ENCODE measurements at places on chromosomes 5 and 9.

DNA sequence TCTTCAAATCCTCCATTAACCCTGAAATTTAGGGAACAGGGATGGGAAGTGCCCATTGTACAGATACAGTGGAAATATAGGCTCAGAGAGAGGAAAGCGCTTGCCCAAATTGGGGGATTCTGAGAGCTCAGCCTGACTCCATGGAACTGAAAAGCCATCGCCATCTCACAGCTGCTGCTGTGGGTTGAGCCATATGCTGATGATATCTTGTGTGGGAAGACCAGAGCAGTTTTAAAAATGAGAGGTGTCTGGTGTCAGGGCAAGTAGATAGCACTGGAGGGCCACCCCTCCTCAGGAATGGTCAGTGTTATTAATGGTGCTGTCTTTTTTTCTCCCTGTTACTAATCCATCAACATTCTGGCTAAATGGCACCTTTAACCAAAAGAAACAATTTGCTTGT is 50.9 kb upstream of the C5orf58 start:
- DNase-seq: no peak

- DNase-seq: no peak
Observed at GRCh38 chr5:107668154-107669095, 2.3 kb downstream of the EFNA5 start.

DNA sequence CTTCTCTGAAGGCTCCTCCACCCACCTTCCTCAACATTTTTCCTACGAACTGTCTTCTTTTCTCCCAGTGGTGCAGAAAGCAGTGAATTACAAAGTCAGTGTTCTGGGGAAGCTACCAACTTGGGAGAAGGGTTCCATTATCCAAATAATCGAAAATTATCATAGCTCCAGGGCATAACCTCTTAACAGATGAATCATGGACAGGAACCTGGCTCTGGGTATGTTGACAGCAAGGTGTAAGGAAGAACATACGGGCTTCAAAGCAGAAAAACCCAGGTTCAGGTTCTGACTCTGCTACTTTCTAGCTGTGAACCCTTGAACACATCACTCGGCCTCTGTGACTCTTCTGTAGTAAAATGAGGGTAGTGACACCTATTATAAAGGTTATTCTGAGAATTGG is 351.3 kb downstream of the ENC1 start:
- DNase-seq: no peak

DNA sequence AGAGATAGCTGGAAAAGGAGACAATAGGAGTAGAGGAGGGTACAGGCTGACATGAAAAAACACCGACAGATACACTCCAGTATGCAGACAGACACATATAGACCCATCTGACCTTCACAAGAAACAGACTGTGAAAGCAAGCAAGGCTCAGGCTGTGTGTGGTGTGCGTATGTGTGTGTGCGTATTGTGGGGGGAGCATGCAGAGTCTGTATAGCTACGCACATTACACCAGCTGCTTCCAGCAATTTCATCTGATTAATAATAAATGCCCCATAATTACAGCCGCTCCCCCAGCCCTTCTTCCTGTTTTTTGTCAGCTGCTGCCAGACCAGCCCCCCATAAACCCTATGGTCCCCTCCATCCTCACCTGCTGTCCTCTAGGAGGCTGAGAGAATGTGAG is 6.7 kb downstream of the CNTFR start:
- no peak for DNase-seq

GRCh38 chr5:95617057-95617456 is 2.8 kb upstream of the GPR150 start:
- DNase-seq: no peak

DNA sequence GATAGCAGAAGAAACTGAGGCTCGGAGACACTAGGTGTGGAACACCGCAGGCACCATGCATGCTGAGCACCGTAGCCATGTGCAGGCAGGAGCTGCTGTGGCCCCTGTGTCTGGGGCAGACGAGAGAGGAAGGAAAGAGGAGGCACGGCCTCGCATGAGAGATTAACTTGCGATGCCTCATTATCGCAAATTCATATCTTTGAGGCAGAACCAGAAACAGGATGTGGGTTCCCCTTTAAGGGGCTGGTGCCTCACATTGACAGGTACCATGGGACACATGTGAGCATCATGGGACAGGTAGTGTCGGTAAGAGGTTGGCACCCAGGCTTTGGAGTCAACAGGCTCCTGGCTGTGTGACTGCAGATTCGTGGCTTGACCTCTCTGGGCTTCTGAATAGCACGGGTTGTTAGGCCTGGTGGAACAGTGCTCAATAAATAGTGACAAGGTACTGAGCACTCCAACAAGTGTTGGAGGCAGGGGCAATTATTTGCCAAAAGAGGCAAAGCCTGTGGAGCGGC is 40.8 kb downstream of the NAIF1 start:
- peak; percentile 93 for DNase-seq

GRCh38 chr5:39341896-39342295 is 22.4 kb downstream of the C9 start:
- no peak for DNase-seq

DNA sequence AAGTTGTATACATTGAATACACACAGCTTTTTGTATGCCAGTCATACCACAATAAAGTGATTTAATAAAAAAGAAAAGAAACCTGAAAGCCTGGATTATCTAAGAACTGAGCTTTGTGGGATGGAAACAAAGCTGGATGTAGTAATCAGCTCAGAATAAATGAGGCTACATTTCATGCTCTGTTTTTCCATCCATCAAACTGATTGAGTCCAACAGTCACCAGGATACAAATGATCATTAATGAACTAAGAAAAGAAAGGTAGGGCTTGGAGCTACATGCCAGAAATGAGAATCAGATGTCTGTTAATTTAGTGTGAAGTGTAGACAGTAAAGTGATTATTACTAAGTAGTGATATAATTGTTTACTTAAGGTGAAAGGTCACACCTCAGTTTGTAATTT is 109.8 kb upstream of the TARS1 start:
- no peak for DNase-seq

GRCh38 chr5:31268686-31269085 is 75.2 kb downstream of the CDH6 start:
- no peak for DNase-seq

GRCh38 chr5:126988021-126988569 is 42.3 kb downstream of the MARCHF3 start:
- DNase-seq: peak; percentile 56

- DNase-seq: no peak
Observed at GRCh38 chr9:124342776-124343485, 72.3 kb downstream of the PSMB7 start.

DNA sequence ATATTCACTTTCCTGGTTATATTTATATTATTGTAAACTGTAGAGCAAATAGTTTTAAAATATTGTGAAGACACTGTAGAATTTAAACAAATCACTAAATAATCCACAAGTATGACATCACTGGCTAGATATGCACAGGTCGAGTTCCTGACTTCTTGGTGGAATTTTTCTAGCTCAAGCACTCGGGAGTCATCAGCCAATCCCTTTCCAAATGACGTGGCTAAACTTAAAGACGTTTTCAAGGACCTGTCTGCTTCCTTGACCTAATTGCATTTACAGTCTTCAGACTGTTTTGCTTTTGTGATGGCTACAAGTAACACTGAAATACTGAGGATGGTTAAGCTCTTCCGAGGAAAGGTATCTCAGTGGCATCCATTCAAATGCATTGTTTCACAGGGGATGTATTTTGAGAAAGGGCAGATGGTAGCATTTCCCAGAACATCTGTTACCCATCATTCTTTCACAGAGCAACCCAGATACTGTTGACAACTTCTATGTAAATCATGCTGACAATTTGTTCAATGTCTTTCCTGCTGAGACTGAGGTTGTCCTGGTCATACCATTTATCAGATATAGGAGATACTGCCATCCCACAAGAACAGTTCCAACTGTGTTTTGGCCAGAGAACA is 262.8 kb downstream of the CDH10 start:
- DNase-seq: no peak

DNA sequence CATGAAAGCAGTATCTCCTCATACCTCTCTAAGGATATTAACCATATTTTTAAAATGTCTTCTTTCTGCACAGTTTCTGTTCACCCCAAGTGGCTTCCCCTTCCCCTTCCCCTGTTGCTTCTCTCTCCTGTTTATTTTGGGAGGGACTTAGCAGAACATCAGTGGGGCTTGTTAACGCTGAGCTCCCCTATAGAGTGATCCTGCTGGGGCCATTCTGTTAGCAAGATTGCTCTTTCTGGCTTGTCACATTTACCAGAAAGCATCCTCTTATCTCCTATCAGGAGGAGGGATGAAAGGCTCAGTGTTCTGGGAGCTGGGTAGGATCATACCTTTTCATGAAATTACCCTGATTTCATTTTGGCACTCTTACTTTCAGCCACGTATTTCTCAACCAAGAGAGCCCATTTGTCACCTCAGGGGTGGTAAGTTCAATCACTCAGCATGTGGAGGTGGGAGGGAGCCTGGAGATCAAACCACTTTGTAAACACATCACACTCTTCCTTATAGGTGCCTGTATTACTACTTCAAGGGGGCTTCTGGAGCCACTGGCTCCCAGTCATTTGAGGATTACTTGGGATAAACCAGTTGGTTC is 16.7 kb downstream of the NXNL2 start:
- DNase-seq: no peak

GRCh38 chr9:116163293-116164055 is 9.9 kb downstream of the PAPPA start:
- DNase-seq: no peak

GRCh38 chr5:98570661-98571191 is 202.7 kb upstream of the RGMB start:
- DNase-seq: no peak

Measured in CD4-positive, alpha-beta T cell treated with Interleukin-17A for 1 hour (primary cell).